ENCODE measurements at places on chromosomes 4 and X.

DNA sequence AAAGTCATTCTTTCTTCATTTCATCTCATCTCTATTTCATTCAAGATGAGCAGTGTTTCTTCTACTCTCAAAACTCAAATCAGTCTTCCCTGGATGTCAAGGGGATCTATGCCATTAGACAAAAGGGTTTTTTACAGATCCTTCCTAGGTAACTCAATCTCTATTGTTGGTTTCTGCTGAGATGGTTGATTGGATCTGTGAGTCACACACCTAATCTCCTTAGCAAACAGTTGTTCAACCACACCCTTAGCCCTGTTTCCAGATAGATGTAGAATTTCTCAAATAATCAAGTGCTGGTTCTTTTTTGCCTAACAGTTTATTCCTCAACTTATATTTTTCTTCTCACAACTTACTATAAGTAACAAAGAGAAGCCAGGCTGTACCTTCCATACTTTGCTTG is 200.5 kb downstream of the KDR start:
- DNase-seq = no peak

GRCh38 chrX:150509703-150510102 is 58.7 kb upstream of the MTM1 start:
- no peak for DNase-seq

GRCh38 chr4:183721207-183722081 is 62.4 kb downstream of the TRAPPC11 start:
- peak; percentile 31 for DNase-seq

DNA sequence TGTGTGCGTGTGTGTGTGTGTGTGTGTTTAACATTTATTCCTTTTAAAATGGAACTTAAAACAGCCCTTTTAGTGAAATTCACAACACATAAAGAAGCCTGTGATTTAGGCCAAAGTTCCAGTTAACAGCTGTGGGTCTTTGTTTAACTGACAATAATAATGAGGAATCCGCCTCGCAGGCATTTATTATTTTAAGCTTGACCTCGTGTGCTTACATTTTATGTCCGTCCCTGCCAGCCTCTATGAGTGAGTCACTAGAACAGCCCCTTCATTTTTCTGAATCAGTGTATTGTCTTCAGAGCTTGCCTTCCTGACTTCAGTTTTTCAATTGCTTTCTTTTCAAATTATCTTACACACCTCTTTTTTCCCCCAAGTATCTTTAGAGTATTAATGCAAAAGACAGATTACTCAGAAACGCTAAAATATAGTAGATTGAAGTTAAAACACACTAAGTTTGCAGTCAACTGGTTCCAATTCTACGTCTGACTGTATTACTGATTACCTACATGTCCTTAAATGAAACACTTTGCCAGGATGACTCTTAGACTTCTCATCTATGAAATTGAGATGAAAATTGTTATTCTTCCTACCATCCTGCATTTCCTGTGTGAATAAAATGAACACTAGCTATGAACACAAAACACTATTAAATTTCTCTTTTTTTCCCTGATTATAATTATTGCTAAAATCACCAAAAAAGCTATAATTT is 319.6 kb upstream of the HS3ST1 start:
- DNase-seq = no peak

- DNase-seq = no peak
These were observed 58.1 kb downstream of the RAB40A start for GRCh38 chrX:103461156-103461555.

DNA sequence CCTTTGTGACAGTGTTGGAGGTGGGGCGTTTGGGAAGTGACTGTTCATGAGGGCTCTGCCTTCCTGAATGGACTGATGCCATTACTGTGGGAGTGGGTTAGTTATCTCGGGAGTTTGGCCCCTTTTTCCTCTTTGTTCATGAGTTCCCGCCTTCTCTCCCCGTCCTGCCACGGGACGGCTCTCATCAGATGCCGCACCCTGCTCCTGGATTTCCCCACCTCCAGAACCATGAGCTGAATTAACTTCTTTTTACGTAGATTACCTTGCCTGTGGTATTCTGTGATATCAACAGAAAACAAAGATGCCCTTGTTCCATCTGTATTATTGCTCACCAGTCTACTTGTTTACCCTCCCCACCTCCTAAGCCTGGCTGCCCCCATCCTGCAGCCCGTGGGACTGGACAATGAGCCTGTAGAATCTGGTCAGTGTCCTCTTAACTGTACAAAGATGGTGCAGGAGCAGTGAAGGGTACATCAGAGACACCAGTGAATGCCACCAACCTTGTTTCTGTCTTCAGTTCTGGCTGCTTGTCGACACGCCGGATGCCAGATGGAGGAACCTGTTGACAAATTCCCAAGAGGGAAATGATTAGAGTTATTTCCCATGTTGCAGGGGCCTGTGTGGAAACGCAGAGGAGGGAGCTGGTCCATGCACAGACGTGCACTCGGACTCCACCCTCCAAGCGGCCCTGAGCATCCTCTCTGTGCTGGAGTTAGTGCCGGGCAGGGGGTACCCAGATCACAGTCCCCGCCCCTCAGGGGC is 104.7 kb downstream of the ABLIM2 start:
- DNase-seq = no peak

DNA sequence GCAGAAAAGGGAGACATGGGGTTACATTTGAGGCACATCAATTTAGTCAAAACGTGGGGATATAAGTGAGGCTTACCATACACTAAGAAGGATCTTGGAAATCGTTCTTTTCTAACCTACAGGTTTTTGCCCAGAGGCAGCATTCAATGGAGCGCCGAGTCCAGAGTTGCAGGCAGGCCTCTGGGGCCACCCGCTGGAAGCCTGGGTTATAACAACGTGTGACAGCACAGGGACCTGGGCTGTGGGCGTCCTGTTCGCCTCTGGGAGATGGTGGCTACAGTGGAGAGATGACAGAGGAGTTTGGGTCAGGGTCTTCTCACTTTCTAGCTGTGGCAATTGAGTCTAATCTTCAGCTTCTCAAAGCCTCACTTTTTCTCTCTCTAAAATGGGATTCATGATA is 53.9 kb downstream of the ENPP6 start:
- no peak for DNase-seq

GRCh38 chrX:35380808-35381700 is 417.1 kb upstream of the MAGEB16 start:
- peak; percentile 5 for DNase-seq

- no peak for DNase-seq
These were observed 331.4 kb downstream of the CCSER1 start for GRCh38 chr4:90458576-90458975.

DNA sequence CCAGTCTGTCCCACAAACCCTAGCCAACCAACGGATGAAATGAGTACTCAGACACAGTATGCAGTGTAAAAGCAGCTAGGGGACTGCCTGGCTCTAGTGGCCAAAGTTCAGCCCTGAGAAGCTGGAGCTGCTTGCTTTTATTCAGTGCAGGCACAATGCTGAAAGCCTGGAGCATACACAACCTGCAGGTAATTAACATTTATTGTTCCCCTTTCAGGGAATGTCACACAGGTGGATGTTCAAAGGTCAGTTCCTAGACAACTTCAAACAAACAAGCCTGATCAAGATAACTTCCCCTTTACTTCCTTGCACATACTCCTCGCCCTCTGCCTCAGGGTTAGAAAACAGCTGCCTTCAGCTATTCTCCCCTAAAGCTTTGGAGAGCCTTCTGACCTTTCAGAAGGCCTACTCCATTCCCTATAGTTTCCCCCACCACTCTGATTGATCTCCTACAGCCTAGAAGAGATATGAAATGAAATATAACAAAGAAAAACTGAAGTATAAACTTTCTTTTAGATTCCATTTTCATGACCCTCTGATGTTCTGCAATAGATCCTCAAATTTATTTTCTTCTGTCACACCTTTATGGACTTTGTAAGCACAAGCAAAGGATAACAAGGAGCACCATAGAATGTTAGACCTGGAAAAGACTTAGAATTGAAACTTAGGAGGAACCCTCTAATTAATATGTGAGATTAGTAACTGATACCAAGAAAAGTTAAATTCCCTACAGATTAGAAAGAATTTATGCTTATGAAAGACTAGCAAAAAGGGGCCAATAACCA is 6.8 kb upstream of the DCAF8L1 start:
- DNase-seq = no peak
